ENCODE measurements at places on chromosomes 2 and 18. TPM values are rescaled to one million over a fixed set of nuclear protein-coding genes. Genes with fewer than 3 reads are reported as not detected.

Gene DSG2
- total RNA-seq = 0.09 TPM

Gene POTEF
- total RNA-seq = not detected

Gene SLC40A1
- 429 TPM for total RNA-seq

Gene OR6B2
- total RNA-seq = not detected

Gene DNER
- total RNA-seq = 0.39 TPM

Gene TEX44
- total RNA-seq = not detected

Gene EGR4
- not detected for total RNA-seq

- no peaks in the 10 kb centered on the region for H3K36me3 ChIP-seq
- no peak overlapping the region for H3K4me3 ChIP-seq
- H3K4me1 ChIP-seq = no peaks in the 10 kb centered on the region
- no peaks in the 10 kb centered on the region for H3K27me3 ChIP-seq
These were observed 146.3 kb downstream of the TMEM163 start for GRCh38 chr2:134572314-134573084.

DNA sequence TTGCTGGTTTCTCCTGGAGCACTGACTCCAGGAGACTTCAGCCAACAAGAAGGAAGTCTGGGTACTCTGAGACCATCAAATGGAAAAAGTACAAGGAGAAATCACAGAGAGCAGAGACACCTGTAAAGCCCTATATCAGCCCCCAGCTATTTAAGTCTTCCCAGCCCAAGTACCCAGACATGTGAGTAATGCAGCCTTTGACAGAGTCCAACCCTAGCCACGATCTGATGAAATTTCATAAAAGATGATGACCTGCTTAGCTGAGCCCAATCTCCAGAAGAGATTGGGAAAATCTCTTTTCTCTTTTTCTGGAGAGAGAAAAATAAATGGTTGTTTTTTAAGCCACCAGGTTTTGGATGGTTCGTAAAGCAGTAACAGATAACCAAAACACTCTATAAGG is 196.6 kb downstream of the NBAS start:
- no peaks in the 10 kb centered on the region for H3K4me1 ChIP-seq
- no peak for DNase-seq
- no peaks in the 10 kb centered on the region for H3K27me3 ChIP-seq
- H3K36me3 ChIP-seq = peaks cover 60% of the 10 kb centered on the region

GRCh38 chr2:159090514-159091201 is 122.2 kb downstream of the TANC1 start:
- no peak for DNase-seq
- H3K36me3 ChIP-seq = no peaks in the 10 kb centered on the region
- no peaks in the 10 kb centered on the region for H3K27me3 ChIP-seq
- H3K27ac ChIP-seq = peak overlapping the region; percentile 74

GRCh38 chr2:141439524-141439923 is 691.3 kb downstream of the LRP1B start:
- no peak overlapping the region for H3K27ac ChIP-seq
- H3K36me3 ChIP-seq = no peaks in the 10 kb centered on the region
- no peak overlapping the region for H3K4me3 ChIP-seq
- H3K4me1 ChIP-seq = no peaks in the 10 kb centered on the region
- no peak for DNase-seq

DNA sequence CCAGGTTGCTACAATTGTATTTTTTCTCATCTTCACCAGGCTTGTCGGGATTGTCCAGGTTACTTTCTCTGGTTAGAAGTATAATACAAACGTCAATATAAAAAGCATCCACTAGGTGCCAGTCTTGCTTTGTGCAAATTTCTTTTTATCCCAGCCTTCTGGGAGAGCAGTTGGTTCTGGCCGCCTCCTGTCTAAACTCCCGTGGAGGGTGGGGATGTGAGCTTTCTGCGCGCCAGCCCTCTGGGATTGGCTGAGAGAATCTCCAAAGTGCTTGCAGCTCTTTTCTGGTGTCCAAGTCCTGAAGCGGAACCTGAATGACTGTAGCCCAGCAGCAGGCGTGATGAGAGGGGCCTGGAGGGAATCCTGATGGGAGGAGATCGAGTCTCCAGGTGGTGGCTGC is 22.4 kb upstream of the TOGARAM2 start:
- peaks cover 14% of the 10 kb centered on the region for H3K4me1 ChIP-seq
- H3K36me3 ChIP-seq = no peaks in the 10 kb centered on the region
- no peak for DNase-seq
- no peaks in the 10 kb centered on the region for H3K27me3 ChIP-seq
- no peak overlapping the region for H3K27ac ChIP-seq

DNA sequence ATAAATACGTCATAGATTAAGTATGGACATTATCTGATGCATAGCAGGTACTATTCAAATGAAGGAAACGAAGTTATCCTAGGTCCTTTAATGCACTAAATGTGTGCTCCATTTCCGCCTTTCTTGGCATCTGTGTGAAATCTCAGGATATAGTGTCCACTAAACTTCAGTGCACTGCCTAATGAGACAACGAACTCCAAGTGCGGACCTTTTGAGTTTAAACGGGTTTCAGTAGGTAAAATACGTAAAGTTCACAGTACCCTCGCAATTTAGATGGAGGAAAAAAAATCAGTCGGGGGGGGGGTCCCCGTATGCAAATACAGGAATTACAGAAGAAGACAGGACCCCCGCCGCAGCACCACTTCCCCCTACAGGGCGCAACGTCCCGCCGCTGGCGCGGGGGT is 729 bp upstream of the REL start:
- peaks cover 24% of the 10 kb centered on the region for H3K4me1 ChIP-seq
- no peak for DNase-seq
- no peaks in the 10 kb centered on the region for H3K36me3 ChIP-seq
- peak overlapping the region; percentile 68 for H3K4me3 ChIP-seq

DNA sequence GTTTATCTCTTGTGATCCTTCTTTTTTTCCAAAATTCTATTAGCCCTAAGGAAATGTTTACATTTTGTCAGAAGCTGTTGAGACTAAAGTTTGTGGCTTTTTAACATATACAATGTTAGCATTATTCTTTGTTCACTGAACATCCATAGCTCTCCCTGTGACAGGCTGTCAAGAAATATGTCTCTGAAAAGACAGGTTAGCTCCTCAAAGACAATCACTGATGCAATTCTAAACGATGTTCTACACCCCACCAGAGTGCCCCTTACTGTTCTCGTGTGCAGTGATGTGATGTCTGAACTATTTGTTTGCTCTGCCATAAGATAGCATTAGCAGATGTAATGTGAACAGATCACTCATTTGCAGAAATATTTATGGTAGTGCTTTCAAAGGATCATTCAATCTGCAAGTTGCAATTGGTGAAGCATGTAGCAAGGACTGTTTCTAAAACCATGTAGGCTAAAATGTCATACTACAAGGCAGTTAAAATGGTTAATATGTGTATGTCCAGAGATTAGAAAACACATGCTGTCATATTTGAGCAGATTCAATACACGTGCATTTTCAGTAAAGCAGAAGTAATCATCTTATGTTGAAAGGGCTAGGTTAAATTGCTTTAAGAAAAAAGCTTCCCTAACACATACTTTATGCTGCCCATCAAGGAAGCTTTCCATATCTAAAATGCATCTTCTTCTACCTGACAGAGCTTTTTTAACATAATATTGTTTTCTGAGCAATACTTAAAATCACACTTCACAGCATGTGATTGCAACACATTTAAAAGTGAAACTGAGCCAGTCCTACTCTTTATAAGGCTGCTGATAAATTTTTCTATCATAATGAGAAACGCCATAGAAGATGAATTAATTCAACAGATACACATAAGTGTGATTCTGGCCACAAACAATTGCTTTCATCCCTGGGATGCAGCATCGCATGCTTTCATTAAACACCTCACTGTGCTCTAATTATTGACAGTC is 285.7 kb upstream of the UBE2E3 start:
- no peak overlapping the region for H3K27ac ChIP-seq
- H3K4me1 ChIP-seq = no peaks in the 10 kb centered on the region
- no peak overlapping the region for H3K4me3 ChIP-seq
- no peak for DNase-seq

DNA sequence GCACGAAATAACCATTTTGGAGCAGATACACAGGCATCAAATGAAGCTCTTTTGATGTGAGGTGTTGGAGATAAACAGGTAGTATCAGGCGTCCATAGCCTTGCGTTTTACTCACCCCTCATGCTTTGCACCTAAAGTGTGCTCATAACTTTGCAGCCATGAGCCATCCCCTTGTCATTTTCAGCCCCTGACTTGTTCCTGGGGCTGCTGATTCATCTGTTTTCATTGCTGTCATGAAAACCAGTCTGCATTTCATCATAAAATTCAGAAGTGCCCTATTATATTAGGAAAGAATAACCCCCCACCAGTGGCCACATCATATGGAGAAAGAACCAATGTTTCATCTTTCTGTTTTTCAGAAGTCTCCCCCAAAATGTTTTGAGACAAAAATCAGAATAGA is 329.7 kb upstream of the NRP2 start:
- H3K27me3 ChIP-seq = no peaks in the 10 kb centered on the region
- no peak for DNase-seq
- no peak overlapping the region for H3K4me3 ChIP-seq

- no peak for DNase-seq
- H3K4me3 ChIP-seq = no peak overlapping the region
- no peaks in the 10 kb centered on the region for H3K4me1 ChIP-seq
- H3K27ac ChIP-seq = no peak overlapping the region
These were observed 185.6 kb downstream of the RNF144A start for GRCh38 chr2:7102826-7103225.

GRCh38 chr2:160339726-160340125 is 139.7 kb upstream of the ITGB6 start:
- H3K27ac ChIP-seq = no peak overlapping the region
- no peak overlapping the region for H3K4me3 ChIP-seq
- peaks cover 79% of the 10 kb centered on the region for H3K4me1 ChIP-seq
- no peaks in the 10 kb centered on the region for H3K27me3 ChIP-seq
- no peaks in the 10 kb centered on the region for H3K36me3 ChIP-seq

DNA sequence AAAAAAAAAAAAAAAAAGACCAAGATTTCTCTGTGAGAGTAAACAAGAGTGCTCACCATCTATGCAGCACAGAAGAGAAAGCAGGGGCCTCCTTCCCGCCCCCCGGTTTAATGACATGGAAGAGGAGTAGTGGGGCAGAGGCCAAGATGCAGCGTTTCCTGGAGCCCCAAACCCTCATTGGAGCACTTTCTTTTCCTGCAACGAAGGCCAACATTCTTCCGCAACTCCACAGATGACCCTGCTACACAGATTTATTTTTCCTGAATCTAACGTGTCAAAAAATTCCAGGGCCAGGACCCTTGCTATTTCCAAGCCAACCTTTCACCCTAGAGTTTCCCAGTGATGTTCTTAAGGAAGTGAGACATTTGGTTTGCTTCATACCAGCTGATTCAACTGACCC is 189.6 kb downstream of the MIB1 start:
- H3K4me1 ChIP-seq = no peaks in the 10 kb centered on the region
- H3K27me3 ChIP-seq = no peaks in the 10 kb centered on the region
- DNase-seq = no peak
- H3K36me3 ChIP-seq = no peaks in the 10 kb centered on the region

- no peak for DNase-seq
- no peaks in the 10 kb centered on the region for H3K27me3 ChIP-seq
- H3K4me1 ChIP-seq = peaks cover 29% of the 10 kb centered on the region
These were observed 261.9 kb downstream of the TCF4 start for GRCh38 chr18:55326134-55326533.

- H3K4me1 ChIP-seq = peaks cover 4% of the 10 kb centered on the region
- no peak for DNase-seq
- no peak overlapping the region for H3K27ac ChIP-seq
- peaks cover 7% of the 10 kb centered on the region for H3K27me3 ChIP-seq
- H3K36me3 ChIP-seq = no peaks in the 10 kb centered on the region
These were observed 10.6 kb upstream of the SNTG2 start for GRCh38 chr2:939936-940601.

DNA sequence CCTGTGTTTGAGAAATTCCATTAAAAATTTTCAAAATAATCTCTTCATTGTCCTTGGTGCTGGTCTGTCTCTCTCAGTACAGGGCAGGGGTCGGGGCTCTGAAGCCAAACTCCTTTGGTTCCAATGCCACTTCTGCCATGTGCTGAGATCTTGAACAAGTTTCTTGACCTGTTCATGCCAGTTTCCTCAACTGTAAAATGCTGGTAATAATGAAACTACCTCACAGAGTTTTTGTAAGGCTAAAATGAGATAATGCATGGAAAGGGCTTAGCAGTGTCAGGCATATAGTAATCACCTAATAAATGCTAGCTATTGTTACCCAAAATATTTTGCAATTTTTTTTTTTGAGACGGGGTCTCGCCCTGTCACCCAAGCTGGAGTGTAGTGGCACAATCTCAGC is 16.9 kb upstream of the MREG start:
- H3K27ac ChIP-seq = no peak overlapping the region
- no peak overlapping the region for H3K4me3 ChIP-seq
- H3K27me3 ChIP-seq = no peaks in the 10 kb centered on the region
- DNase-seq = no peak
- no peaks in the 10 kb centered on the region for H3K4me1 ChIP-seq

DNA sequence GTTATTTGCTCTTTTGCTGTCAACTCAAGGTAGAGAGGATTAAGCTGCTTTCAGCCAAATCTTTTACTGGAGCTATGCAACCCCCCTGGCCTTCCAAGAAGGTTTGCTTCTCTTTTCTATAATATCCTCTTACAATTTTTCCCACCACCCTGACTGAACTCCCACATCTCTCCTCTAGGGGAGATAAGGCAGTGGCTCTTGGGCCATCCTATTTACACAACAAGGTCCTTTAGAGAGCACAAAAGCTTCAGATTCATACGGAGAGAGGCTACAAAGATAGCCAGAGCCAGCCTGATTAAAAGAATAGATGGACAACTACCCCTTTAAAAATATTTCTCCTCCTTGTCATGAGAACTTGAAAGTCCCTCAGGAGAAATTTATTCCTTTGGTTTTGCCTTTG is 95.7 kb downstream of the TPGS2 start:
- no peak for DNase-seq
- no peak overlapping the region for H3K4me3 ChIP-seq
- no peaks in the 10 kb centered on the region for H3K36me3 ChIP-seq
- H3K27me3 ChIP-seq = no peaks in the 10 kb centered on the region
- no peaks in the 10 kb centered on the region for H3K4me1 ChIP-seq

DNA sequence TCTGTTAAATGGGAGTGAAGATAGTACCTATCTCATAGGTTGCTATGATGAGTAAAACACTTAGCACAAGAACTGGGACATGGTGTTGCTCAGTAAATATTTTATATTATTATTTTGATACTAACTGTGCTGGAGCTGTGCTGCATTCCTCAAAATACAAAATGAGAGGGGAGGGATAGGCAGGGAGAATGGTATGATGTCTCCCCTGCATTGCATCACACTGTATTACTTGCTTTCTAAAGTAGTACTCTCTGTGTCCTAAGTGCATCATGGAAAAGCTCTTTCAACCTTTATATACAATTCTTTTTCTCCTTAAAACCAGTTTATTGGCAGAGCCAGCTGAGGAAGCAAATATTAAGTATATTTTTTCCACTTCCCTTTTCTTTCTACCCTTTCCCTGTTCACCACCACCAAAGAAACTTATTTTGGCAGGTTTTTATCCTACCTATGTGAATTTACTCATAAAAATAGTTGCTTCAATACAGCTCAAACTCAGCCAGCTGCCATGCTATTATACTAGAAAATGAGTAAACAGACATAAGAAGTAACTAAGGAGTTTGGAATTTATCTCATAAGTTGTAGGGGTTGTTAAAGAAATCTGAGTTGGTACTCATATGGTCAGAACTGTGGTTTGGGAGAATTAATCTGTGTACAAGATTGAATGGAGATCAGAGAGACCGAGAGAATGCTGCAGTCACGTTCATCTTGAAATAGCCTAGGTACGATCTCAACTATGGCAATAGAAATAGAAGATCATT is 60.3 kb downstream of the EHBP1 start:
- no peak overlapping the region for H3K27ac ChIP-seq
- no peaks in the 10 kb centered on the region for H3K27me3 ChIP-seq
- DNase-seq = no peak
- H3K36me3 ChIP-seq = peaks cover 4% of the 10 kb centered on the region
- H3K4me1 ChIP-seq = no peaks in the 10 kb centered on the region
- H3K4me3 ChIP-seq = no peak overlapping the region

Measured in spleen (tissue), 13 donors.